ENCODE measurements at places on chromosomes 3 and 15.

GRCh38 chr3:20773320-20773984 lies 587.4 kb upstream of the SGO1 start:
- DNase-seq, result no peak

DNA sequence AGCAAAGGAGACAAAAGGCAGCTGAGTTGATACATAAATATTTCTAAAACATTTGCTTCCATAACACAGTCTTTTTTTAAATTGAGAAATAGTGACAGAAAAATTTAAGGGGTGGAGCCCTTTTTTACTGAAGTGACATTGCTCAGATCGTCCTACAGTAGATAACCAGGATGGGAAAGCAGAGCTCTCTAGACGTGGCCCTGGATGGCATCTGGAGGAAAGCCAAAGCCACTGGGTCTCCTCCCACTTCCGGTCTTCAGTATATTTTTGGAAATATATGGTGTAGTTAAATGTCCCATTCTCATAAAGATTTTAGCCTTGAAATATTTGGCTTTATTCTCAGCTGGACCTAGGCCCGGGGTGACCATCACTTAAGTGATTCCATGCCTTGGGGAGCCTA lies 326.1 kb downstream of the ZNF621 start:
- no peak for DNase-seq

GRCh38 chr15:48121849-48122248 lies 1.1 kb downstream of the SLC24A5 start:
- DNase-seq, result no peak

GRCh38 chr3:7733933-7734332 lies 767.7 kb upstream of the LMCD1 start:
- DNase-seq, result no peak

DNA sequence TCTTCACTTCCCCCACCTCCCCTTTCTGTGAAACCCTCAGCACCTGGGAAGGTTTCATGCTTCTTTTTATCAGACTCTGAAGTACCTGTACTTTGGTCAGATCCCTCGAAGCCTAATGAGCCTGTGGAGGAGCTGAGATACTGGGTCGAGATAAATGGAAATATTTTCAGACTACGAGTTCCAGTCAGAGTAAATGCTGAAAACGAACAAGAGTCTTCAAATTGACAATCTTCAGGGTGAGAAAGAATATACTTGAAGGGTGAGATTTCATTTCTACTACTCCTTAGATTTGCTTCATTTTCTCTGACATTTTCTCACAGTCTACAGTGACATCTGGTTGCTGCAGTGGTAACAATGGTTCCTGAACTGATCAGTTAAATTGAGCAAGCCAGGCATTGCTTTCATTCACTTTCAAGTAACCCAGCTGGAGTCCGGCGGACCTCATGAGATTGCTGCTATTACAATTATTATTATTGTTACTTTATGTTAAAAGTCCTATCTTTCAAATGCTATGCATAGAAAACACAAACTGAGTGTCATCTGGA lies 337.2 kb downstream of the VGLL3 start:
- DNase-seq, result no peak

DNA sequence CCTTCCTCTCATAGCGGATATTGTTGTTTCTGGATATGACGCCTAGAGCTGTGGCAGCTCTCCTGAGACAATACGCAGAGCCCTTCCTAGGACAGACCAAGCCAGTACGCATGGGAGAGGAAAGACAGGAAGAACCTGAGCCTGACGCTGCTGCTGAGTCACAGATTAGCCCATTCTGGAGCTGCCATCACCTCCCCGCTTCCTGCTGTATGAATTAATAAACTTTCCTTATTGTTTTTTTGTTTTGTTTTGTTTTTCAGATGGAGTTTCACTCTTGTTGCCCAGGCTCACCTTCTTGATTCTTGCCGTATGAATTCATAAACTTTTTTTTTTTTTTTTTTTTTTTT lies 67.0 kb downstream of the PPCDC start:
- no peak for DNase-seq

- no peak for DNase-seq
Observed at GRCh38 chr3:152156880-152157279, 111.8 kb upstream of the MBNL1 start.

- no peak for DNase-seq
Observed at GRCh38 chr15:34514251-34514670, 69.2 kb downstream of the GOLGA8B start.

GRCh38 chr15:66780172-66780972 lies 78.3 kb downstream of the SMAD6 start:
- DNase-seq, result no peak

DNA sequence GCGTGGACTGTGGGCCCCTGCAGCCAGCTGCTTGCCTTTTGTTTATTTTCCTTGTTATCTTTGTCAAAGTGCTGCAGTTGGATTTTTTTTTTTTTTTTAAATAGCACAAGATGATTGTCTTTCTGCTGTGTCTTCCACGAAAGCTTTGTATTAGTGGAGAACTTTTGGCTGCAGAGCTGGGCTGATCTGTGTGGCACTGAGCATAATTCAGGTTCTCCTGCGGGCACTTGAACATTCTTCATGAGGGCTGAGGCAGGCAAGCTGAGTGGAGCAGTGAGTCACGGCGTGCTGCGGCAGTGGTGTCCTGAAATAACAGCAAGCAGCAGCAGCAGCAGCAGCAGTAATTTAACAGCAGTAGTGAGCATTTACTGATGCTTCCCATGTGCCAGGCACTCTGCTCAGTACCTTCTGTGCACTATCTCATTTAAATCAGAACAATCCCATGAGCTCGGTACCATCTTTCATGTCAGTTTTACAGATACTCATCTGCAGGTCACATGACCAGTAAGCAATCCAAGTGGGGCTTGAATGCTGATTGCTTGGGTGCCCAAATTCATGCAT lies 45.8 kb downstream of the MITF start:
- no peak for DNase-seq

DNA sequence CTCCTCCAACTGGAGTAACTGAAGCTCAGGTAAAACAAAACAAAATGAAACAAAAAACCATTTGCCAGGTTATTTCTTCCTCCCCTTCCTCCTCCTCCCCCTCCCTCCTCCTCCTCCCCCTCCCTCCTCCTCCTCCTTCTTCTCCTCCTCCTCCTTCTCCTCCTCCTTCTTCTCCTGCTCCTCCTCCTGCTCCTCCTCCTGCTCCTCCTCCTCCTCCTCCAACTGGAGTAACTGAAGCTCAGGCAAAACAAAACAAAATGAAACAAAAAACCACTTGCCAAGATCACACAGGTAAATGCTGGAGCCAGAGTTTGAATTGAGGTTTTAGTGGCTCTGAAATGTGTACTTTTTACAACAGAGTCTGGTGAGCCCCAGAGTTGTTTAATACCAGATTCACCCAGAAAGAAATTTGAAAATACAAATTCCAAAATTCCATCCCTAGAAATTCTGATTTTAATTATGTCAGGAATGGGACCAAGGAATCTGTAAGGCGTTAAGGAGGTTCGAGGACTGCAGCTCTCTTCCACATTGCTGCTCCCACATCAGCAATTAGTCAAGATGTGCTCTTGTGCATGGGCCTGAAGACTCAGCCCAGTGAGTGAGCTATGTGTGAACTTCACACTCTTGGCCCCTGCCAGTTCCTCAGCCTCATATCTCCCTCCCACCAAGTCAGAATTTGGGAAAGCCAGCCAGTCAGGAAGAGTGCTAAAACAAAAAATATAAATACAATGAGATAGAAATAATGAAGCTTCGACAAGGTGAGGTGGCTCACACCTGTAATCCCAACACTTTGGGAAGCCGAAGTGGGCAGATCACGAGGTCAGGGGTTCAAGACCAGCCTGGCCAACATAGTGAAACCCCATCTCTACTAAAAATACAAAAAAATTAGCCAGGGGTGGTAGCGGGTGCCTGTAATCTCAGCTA lies 31.6 kb upstream of the ZNF770 start:
- DNase-seq, result no peak

DNA sequence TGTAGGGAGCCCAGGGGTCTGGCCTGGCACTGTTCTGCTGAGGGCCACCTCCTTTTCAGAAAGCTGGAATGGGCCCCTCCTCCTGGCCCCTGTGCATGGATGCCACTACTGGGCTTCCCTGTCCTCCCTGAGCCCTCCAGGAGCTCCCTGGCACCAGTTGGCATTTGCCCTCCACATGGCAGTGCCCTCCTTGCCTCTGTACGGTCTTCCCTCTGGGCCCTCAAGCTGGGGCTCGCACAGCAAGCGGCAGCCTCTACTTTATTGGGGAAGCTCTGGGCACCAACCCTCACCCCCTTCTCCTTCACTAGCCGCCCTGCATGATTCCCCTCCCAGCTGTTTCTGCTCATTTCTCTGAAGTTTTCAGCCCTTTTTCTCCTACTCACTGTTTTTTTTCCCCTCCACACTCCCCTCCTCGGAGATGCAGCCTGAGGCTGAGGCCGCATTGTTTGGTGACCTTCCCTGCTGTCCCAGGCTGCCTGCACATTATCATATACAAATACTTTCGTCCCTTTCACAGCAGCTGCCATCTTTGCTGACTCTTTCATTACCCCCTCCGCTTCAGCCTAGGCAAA lies 127.3 kb downstream of the EEFSEC start:
- no peak for DNase-seq

- no peak for DNase-seq
Observed at GRCh38 chr15:89725064-89725463, 26.0 kb downstream of the MESP1 start.

DNA sequence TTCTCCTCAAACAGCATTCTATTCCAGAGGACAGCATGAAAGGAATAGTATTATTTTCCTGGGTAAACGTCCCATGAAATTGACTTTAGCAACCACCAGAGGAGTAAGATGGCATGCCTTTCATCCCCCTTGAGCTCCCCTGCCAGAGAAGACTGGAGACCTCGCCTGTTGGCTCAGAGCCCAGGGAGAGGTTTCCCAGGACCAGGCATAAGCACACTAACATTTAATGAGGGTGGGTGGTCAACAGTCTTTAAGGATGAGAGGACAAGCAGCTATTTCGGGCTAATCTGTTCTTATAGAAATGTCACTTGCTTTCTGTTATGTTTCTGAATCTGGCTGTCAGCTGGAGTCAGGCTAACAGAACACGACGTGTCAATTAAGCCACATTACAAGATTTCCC lies 390.5 kb downstream of the GABRG3 start:
- DNase-seq, result no peak

- no peak for DNase-seq
Observed at GRCh38 chr15:35305031-35305550, 220.0 kb upstream of the NANOGP8 start.

DNA sequence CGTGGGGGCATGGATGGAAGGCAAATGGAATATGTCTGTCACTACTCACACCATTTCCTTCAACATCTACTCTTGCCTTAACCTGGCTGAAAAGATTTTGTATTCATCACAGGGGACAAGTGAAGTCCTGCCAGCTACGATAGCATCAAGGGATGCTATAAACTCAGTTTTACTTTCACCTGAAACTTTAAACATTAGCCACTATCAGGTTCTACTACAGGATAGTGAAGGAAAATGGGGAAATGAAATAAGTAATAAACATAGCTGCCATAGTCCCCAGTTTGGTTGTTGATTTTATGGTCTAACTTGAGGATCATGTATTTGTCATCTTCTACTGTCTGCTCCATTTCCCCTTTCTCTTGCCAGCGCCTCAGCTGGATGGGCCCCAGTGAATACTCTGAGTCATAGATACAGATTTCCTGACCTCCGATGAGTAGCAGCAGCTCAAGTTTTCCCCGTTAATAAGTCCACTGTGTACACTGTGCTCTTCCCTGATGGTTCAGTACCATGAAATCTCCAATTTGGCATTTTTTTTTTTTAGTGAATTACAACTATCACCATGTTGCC lies 338.2 kb upstream of the SLCO3A1 start:
- DNase-seq, result no peak

DNA sequence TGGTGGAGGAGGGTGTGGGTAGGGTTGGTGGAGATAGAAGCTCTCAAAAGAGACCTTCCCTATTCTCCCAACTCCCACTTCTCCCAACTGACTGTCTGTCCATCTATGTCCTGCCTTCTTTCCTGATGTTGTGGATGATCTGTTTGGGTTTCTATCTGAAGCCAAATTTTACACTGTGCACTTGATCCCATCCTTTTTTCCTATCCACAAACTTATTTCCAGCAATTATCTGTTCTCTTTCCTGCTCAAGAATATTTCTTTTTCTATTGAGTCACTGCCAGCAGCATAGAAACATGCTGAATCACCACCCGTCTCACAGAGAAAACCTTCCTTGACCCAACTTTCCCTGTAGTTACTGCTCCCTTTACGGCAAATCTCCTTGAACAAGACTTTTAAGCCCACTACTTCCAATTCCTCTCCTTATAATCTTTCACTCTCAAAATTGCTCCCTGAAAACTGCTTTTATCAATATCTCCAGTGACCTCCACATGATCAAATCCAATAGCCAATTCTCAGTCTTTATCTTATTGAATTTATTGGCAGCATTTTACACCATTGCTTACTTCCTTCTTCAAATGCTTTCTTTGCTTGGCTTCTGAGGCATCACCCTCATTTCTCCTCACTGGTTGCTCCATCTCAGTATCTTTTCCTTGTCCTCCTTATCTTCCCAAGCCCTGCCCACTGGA lies 141.2 kb upstream of the SLC7A14 start:
- no peak for DNase-seq

DNA sequence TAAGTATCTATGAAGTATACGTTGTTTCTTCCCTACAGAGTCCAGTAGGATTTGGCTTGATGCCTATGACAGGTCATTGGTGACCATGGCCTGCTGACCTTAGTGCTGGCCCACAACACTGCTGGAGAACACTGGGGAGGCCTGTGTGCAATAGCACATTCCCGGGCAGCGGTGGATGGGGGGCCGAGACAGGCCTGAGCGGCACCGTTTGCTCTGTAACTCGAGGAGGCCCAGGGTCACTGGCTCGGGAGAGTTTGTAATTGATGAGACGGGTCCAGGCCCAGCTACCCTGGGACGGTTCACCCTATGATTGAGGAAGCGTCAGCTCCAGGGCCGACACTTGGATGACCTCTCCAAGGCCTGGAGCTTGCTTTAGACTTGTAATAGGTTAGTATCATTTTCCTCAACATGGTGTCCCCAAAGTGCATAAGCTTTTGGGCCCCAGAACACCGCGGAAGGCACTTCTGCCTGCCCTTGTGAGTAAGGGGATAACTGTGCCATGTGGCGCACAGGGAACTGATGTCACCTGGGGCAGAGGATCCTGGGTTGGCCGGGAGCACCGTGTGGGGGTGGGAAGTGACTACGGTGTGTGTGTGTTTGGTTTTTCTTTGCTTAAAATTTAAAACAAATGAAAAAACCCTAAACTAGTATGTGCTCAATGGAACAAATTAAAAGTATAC lies 12.0 kb downstream of the TRPM1 start:
- DNase-seq, result no peak

- DNase-seq, result no peak
Observed at GRCh38 chr3:55189359-55189801, 261.5 kb upstream of the LRTM1 start.

DNA sequence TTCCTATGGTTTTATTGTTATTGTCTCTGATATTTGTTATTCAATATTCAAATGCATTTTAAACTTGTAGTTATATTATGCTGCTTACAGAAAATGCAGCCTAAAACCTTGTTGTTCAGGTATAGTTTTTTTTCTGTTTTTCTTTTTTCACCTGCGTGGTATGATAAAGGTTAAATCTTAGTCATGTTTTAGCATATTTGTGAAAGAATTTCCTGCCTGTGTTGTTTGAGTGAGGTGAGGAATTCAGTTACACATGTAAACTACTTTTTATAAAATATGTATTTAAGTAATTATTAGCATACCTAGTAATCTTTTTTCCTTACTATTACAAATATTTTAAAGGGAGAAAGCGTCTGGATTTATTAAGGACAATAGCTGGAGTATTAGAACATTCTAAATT lies 90.0 kb upstream of the NAALADL2 start:
- DNase-seq, result no peak

Measured in stimulated activated CD4-positive, alpha-beta T cell treated with anti-CD3 and anti-CD28 coated beads, Interleukin-12 subunit alpha, Interleukin-12 subunit beta, amount 100 ng/mL, for 24 hours (primary cell).